Fibroblast of skin of back (primary cell): ENCODE measurements at places on chromosomes 16 and 17.

GRCh38 chr16:9885467-9885866, 296.8 kb downstream of the GRIN2A start:
- DNase-seq = no peak

GRCh38 chr17:71801301-71801700, 319.5 kb upstream of the SOX9 start:
- no peak for DNase-seq

- DNase-seq = no peak
Measured at GRCh38 chr16:14095883-14096551, 24.9 kb downstream of the MRTFB start.

DNA sequence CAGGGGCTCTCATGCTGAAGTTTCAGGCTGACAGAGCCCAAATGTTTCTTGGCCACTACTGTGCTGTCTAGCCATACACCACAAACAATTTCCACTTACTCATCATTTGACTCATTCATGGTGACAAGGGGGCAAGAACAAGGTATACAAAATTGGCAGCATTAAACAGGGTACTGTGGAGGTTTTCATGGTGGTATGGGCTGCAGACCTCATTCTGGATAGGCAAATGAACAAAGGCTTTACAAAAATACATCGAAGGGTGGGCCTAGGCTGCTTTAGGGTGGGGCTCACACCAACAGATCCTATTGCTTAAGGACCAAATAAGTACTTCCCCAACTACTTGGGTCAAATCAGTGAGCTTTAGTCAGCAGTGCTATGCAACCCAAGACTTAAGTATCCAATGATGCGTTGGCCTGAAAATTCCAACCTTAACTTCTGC, 53.0 kb downstream of the N4BP1 start:
- DNase-seq = peak; percentile 76

- no peak for DNase-seq
Measured at GRCh38 chr17:80742581-80743180, 198.0 kb downstream of the RPTOR start.

GRCh38 chr17:18327093-18327492, 12.0 kb downstream of the SMCR8 start:
- no peak for DNase-seq

GRCh38 chr16:57914244-57915173, 56.4 kb downstream of the CNGB1 start:
- no peak for DNase-seq

DNA sequence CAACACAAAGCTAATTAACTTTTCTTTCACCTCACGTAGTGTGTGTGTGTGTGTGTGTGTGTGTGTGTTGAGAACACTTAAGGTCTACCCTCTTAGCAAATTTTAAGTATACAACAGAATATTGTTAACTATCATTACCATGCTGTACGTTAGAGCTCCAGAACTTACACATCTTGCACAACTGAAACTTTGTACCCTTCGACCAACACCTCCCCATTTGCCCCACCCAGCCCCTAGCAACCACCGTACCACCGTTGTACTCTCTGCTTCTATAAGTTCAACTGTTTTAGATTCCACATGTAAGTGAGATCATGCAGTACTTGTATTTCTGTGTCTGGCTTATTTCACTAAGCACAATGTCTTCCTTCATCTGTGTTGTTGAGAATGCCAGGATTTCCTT, 28.1 kb upstream of the MLYCD start:
- DNase-seq = no peak

- no peak for DNase-seq
Measured at GRCh38 chr17:67635681-67636080, 82.1 kb upstream of the NOL11 start.

DNA sequence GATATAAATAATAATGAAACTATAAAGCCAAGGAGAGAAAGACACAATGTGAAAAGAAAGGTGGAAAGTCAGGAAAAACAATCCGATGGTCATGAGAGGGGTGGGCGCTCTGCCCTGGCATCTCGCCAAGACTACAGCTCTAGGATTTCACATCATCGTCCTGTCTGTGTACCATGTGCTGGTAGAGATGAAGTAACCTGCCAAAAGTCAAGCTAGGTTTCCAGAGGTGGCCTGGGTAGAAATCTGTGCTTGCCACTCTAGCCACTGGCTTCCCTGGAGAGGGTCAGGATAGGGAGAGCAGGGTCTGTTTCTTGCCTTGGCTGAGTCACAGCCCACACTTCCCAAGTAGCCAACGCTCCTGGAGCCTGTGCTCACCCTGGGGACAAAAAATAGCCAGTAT, 31.0 kb upstream of the TRAP1 start:
- DNase-seq = no peak

- no peak for DNase-seq
Measured at GRCh38 chr17:65219124-65219523, 82.0 kb downstream of the RGS9 start.

DNA sequence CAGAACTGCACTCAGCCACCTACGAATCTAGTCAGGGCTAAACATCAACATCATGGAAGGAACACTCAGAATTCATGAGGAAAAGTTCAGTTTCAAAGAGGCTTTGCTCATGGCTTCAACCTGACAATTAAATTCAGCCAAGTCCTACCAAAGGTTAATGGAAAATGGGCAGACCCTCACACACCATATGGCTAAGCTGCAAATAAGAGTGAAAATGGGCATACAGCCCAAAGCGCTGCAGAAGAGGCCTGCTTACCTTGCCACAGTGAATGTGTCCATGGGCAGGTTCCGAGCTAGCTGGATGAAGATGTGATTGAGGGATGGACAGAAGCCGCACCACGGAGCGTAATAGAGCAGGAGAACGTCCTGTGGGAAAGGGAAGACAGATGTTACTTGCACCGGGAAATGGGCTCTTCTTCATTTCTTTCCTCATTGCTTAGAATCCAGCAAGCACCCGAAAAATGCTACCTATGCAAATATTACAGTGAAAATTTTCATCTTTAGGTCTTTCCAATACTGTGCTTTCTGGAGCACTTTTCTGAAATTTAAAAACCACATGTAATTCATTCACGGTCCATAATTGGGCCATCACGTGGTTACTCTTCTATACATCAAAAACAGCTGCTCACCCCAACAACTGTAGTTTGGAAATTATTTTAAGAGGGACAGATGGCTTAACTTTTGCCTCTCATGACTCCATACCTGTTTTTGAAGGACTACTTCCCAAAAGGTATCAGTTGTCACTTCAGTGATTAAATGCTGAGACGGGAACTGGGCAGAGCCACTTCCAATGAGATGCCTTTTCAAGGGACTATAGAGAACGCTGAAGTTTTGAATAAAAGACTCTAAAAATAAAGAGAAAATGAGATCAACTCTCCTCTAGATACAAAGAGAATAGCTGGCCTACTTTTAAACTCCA, 19.6 kb downstream of the SNN start:
- no peak for DNase-seq

DNA sequence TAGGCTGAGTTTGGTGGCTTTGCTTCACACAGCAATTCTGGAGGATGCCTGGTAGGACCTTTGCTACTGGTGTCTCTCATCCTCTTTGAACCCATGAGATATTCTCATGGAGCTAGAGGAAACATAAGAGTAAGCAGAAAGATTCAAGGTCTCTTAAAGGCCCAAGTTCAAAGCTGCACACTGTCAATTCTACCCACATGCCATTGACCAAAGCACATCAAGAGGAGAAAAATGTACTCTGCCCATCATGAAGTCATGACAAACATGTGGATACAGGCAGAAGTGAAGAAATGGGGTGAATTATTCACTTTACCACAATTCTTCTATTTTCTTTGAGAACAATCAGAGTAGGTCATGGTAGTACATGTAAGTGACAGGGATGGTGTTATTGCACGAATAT, 13.1 kb downstream of the SKA2 start:
- DNase-seq = no peak

- peak; percentile 27 for DNase-seq
Measured at GRCh38 chr17:17994271-17995069, 21.8 kb downstream of the DRC3 start.

GRCh38 chr16:88744577-88745521, 38.5 kb downstream of the CTU2 start:
- DNase-seq = no peak

- no peak for DNase-seq
Measured at GRCh38 chr17:78488867-78489634, 88.1 kb downstream of the DNAH17 start.

GRCh38 chr17:74356646-74357465, 4.8 kb downstream of the BTBD17 start:
- no peak for DNase-seq

GRCh38 chr16:9787717-9788116, 394.5 kb downstream of the GRIN2A start:
- DNase-seq = peak; percentile 60

DNA sequence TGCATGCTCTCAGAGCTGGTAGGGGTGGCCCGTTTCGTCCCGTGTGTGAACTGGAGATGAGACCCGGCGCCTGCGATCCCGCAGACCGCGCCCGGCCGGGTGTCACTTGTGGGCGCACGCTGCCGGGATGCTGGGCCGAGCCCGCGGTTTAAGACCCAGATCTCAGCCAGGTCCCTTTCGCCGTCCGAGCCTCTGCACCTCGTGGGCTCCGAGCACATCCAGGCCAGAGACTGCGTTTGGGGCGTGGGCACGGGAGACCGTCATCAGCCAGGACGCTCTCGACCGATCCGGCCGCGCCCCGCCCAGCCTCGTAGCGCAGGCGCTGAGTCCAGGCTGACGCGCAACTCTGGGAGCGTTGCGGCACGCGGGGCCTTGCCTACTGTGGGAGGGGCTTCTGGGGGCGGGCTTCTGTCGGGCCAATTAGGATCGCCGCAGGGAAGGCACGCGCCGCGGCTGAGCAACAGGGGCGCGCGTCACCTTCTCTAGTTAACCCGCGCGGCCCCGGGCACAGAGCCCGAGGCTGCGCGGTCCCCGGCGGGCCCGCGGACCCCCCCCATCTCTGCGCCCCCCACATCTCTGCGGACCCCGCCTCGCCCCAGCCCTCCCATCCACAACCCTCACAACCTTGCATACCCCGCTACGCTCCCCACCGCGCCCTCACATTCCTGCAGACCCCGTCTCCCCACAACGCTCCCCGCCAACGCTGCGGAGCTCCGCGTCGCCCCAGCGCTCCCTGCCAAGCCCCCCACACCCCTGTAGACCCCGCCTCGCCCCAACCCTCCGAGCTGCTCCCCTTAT, 687 bp upstream of the CEMP1 start:
- DNase-seq = peak; percentile 97

DNA sequence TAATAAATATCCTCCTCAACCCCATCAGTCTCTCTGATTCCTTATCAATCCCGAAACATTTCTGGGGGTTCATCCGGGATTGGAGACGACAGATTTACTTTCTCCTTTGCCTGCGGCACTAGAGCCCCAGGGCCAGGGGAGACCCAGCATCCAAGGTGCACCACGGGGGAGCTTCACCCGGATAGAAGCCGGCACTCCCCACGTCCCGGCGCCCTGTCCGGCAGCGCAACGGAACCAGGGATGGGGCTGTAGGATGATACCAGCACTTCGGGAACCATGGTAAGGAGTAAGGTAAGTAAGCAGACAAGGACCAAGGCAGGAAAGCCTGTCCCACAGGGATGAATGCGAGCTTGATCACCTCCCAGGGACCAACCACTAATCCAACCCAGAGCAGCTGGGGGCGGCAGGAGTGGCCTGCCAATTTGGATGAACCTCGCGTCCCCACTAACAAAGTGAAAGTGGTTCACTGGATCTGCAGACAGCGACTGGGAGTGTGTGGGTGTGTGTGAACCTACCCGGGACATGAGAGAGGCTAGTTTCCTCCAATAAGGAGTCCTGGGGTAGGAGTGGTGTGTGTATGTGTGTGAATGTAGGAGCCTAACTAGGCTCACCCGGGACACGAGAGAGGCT, 11.9 kb downstream of the POLR3K start:
- no peak for DNase-seq

- no peak for DNase-seq
Measured at GRCh38 chr17:32795339-32795979, 81.5 kb downstream of the MYO1D start.

DNA sequence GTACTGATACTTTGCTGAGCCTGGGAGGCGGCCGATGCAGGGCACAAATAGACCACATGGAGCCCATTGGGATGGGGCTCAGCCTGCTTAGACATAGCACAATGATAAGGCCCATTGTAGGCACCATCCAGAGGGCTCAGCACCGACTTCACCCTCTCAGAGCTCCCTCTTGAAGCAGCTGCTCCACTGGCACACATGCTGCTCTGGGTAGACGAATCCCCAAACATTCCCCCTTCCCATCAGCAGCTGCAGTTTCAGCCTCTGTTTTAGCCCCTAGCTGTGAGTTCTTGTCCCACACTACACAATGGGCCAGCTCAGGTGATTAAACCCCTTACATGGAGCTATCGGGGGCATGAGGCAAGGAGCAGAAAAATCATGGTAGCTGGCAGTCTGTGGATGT, 174.1 kb downstream of the RGS9 start:
- no peak for DNase-seq

DNA sequence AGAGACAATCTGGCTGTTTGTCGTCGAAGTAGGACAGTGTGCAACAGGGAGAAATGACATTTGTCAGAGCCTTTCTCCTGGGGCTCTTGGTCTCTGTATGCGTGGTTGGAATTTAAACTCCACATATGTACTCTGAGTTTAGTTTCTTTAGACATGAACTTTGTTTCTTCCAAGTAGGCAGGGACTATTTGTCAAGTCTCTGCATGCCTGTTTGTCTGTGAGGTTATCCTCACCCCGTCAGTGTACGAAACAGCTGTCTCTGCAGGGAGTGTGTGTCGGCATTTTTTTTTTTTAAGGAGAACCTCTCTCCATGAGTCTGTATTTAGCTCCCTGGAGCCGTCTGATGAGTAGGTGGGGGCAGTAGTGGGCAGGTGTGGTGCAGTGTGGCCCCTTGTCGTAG, 29.7 kb downstream of the NDEL1 start:
- DNase-seq = no peak

- DNase-seq = no peak
Measured at GRCh38 chr16:1485847-1486496, 2.8 kb downstream of the PTX4 start.

GRCh38 chr16:68363658-68364521, 53.1 kb downstream of the PRMT7 start:
- no peak for DNase-seq

- DNase-seq = peak; percentile 42
Measured at GRCh38 chr16:20803192-20803560, 3.1 kb downstream of the ERI2 start.

- no peak for DNase-seq
Measured at GRCh38 chr16:2963723-2964474, at the start of gene KREMEN2. Gene KREMEN2, plus strand, starts transcription at chr16:2964275. Its CDS starts 246 bp downstream, at chr16:2964521.

DNA sequence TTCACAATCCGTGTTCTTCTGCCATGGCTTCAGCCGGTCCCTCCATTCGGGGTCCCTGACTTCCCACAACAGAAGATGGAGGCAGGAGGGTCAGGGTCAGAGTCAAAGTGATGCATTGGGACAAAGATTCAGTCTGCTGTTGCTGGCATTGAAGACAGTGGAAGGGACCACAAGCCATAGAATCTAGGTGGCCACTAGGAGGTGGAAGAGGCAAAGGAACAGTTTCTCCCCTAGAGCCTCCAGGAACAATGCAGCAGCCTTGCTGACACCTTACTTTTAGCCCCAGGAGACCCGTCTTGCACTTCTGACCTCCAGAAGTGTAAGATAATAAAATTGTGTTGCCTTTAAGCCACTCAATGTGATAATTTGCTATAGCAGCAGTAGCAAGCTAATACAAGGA, 55.9 kb downstream of the MFSD11 start:
- peak; percentile 27 for DNase-seq
